ENCODE measurements at places on chromosomes 13 and 19.

- DNase-seq, result peak; percentile 73
These were observed 5.9 kb downstream of the BORCS8 start for GRCh38 chr19:19185853-19186740.

DNA sequence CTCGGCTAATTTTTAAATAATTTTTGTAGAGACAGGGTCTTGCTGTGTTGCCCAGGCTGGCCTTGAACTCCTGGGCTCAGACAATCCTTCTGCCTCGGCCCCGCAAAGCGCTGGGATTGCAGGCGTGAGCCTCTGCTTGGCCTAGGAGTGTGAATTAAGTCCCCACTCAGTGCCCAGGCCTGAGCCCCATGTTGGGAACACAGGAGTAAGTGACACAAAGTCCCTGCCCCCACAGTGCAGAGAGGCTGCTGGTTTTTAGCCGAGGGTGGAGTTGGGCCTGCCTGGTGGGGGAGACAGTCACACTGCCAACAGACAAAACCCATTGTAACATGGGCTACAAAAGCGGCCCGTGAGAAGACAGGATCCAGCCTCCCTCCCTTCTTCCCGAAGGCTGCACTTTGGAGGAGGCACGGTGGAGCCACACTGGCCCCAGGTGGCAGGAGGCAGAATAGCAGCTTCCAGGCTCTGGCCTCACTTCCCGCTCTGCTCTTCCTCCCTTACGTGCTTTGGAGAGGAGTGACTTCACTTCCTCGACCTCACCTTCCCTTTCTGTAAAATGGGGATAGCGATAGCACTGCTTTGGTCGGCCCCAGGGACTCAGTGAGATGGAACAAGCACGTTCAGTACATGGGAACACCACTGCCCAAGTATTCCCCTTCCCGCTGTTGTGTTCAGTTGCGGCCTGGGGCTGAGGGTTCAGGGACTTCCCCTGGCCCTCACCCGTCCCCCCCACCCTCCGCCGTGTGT, 15.2 kb upstream of the EHD2 start:
- no peak for DNase-seq

DNA sequence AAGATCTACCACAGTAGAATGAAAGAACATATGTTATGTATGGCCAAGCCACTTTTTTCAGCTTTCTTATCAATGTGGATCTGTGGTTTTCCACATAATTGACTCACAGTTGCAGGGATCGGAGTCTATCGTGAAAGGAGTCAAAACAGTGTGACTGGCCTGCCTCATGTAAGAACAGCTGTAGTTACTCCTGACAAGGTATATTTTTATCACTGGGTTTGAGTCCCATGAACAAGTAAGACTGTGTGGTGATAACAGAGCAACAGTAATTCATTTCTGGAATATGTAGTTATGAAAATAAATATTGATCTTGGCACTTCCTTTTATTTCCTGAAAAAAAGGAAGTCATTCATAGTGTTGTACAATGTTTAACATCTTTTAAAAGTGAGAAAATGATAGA, 416.6 kb downstream of the KLF12 start:
- no peak for DNase-seq

- no peak for DNase-seq
These were observed 1.1 kb downstream of the LSM14A start for GRCh38 chr19:34173193-34173956.

GRCh38 chr19:9538183-9539058, at the start of gene ZNF426:
ZNF426 (minus strand) TSS chr19:9538645; CDS start chr19:9536232, 2,413 bp downstream.
- DNase-seq, result peak; percentile 67

DNA sequence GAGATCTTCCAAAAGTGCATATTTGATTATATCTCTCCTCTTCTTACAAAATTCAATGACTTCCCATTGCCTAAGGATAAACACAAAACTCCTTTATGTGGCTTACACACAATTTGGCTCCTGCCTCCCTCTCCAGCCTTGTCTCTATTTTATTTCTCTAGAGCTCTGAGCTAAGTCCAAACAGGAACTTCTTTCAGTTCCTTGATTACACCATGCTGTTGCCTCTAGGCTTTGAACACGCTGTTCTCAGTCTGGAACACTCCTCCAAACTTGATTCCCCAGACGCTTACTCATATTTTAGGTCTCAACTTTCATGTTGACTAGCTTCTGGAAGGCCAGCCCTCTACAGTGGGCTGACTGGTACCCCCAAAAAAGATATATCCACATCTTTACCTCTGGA, 258.5 kb downstream of the COG6 start:
- DNase-seq, result no peak

GRCh38 chr19:18086590-18087138, at the start of gene IL12RB1:
IL12RB1 (minus strand) TSS chr19:18086934; CDS start chr19:18086823, 111 bp downstream.
- peak; percentile 67 for DNase-seq

DNA sequence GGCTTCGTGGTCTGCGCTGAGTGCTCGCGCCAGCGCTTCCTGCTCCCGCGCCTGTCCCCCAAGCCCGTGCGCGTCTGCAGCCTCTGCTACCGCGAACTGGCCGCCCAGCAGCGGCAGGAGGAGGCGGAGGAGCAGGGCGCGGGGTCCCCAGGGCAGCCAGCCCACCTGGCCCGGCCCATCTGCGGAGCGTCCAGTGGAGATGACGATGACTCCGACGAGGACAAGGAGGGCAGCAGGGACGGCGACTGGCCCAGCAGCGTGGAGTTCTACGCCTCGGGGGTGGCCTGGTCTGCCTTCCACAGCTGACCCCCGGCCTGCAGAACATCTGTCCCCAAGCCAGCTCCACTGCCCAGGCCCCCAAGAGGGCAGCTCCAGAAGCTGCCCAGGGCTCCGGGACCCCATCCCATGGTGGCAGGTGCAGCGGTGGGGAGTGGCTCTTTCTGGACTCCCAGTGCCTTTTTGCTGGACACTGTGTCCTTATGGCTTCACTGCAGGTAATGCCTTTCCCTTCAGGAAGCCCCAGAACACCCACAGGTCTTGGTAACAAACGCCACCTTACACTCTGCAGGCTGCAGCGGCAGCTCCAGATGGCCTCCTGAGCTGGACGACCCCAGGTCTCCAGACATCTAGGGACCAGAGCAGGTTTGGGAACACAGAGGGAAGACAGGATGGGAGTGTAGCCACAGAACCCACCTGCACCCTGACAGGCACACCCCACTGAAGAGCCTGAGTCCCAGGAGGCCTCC, 9.3 kb downstream of the PLEKHF1 start:
- no peak for DNase-seq

DNA sequence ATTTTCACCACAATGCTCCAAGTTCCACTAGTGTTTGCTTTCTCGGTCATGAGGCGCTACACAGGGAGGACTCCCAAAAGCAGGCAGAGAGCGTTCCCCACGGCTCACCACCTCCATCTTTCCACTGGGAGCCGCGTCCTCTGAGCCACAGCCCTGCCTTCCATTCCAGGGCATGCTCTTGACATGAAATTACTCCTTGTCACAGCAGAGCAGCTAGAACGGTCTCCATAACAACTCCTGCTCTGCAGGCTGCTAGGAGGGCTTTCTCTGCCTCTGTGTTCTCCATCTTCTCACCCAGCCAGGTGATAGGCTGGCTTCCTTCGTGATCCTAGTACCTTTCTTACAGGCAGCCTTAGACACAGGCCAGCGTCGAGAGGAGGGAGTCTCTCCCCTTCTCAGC, 171.8 kb upstream of the UBL3 start:
- DNase-seq, result no peak

GRCh38 chr13:100707818-100708740, 33.5 kb upstream of the TMTC4 start:
- DNase-seq, result no peak
